ENCODE measurements at places on chromosomes 4 and X.

DNA sequence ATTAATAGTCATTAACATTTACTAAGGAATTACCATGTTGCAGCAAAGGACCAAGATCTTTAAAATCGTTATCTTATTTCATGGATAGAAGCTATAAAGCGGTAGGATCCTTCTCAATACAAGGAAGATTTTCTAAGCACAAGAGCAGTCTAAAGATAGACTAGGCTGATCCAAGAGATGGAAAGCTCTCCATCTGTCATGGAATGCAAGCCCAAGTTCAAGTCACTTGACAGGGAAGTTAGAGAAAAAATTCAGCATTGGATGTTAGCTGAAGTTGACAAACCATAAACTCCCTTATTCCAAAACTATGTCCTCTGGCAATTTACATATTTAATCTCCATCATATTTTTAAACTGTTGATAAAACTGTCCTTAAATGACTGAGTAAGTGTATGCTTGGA, 177.7 kb downstream of the LDB2 start:
- DNase-seq = no peak

DNA sequence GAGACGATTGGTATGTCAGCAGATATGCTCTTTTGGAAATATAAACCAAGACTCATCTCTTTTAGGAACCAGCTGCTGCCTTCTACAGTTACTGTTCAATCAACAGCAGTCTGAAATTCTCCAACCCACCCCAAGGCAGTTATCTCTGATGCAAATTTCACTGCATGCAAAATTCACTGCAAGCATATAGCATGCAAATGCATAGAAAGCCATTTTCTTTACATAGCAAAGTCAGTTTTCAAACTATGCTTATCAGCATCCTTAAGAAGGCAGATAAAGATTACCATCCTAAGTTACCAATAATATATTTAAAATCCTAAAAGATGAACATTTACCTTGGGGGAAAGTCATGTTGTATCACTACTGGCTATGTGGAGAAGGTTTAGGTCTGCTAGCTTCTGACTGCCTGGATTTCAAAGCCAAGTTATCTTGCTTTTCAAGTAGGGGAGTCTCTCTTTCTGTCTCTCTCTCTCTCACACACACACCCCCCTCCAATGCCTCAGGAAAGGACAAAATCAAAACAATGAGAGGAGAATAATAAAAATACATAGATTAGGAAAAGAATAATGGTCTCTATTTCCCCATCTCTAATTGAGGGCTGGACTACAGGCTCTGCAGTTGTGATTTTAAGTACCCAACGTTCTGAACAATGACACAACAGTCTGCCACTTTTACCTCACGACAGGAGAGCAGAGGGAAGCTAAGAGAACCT, 1.5 kb downstream of the NMU start:
- DNase-seq = no peak

GRCh38 chr4:182835006-182835740, 82.0 kb downstream of the DCTD start:
- no peak for DNase-seq

- no peak for DNase-seq
These were observed 5.7 kb downstream of the TCEANC start for GRCh38 chrX:13658602-13659001.

DNA sequence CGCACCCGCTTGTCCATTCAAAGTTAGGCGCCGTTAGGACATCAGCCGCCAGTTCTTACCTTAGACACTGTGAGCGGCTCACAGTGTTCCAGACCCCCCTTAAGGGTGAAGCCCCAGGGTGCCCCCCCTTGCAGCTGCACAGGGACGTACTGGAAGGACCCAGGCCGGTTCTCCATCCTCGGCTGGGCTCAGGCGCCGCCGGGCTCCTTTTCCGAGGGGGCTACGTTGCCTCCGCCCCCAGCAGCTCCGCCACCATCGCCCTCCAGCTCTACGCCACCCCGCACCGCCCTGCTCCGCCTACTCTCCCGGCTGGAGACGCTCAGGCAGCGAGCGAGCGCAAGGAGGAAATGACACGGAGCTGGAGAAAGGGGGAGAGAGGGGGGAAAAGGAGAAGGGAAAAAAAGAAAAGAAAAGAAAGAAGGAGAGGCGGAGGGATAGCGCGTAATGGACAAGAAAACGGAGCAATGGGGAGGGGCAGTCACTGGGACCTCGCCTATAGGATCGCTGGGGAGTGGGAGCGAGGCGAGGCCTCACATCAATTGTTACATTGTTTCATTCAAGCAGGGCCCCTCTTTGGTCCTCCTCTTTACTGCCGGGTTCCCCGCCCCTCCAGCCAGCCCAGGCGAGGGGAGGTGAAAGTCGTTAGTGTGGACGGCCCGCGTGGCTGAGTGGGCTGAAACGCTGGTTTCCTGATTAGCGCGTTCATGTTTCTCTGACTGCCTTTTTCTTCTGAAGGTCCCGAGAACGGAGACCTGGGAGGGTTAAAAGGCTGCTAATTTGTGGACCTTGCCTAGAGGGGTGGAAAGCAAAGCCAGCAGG, at the start of gene SHROOM4:
SHROOM4 (minus strand) TSS at position 352 of the 819 bp plus-strand sequence; CDS start at position 176, 176 bp downstream.
- no peak for DNase-seq

DNA sequence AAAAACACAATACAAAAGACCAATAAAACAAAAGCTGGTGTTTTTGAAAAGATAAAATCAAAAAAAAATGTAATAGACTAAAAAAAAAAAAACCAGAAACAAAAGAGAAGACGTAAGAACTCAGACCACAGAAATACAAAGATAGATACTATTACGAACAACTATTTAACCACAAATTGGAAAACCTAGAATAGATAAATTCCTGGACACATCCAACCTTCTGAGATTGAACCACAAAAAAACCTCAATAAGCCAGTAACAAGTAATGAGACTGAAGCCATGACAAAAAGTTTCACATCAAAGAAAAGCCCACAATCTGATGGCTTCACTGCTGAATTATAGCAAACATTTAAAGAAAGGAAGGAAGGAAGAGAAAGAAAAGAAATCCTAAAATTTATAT, 16.2 kb downstream of the RCHY1 start:
- DNase-seq = no peak

GRCh38 chr4:40380647-40381046, 45.5 kb downstream of the CHRNA9 start:
- no peak for DNase-seq

DNA sequence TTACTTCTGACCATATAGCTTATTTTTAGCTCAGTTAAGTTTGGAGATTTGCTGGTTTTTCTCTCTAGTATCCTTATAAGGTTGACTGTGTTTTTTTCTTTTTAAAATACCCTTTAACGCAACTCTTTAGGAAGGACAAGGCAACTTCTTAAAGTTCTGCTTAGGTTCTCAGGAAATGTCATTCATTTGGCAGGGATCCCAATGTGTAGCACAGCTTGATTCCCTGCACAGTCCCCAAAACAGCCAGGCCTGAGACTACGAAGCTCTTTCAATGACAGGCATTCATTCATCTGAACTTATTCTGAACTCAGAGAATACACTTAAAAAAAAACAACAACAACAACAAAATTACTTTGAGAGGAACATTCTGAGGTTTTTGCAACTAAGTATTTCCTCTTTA, 1765.8 kb downstream of the PCDH7 start:
- no peak for DNase-seq

GRCh38 chr4:128521648-128522111, 234.1 kb upstream of the PGRMC2 start:
- DNase-seq = no peak

- DNase-seq = peak; percentile 36
These were observed 1.8 kb downstream of the CPEB2 start for GRCh38 chr4:15003891-15004738.

- DNase-seq = no peak
These were observed 34.8 kb downstream of the CCNQ start for GRCh38 chrX:153564047-153564606.

Measured in stimulated activated effector memory CD8-positive, alpha-beta T cell treated with anti-CD3 and anti-CD28 coated beads, Interleukin-12 subunit alpha, Interleukin-12 subunit beta, amount 100 ng/mL, for 72 hours (primary cell).